Ureter (tissue), 1 donor: ENCODE measurements at places on chromosomes 2 and 18. TPM values are rescaled to one million over a fixed set of nuclear protein-coding genes. Genes with fewer than 3 reads are reported as not detected.

PAX8 gene
- 160 TPM for total RNA-seq

DNA sequence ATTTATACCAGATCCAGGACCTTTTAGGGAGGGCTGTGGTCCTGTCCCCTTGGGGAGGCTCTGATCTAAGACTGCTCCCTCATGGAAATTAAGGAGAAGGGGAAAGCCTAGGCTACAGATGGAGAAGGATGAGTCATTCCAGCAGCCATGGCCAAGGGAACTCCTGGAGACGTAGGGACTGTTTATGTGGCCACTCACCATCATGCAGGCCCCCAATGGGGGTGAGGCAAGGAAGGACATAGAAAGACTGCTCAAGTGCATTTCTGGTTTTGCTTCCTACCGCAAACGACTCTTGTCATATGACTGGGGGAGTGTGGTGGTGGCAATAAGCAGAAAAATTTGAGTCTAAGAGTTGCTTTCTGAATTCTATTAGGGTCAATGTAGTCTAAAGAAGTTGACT is 54.0 kb upstream of the CYP1B1 start:
- DNase-seq = no peak

DNA sequence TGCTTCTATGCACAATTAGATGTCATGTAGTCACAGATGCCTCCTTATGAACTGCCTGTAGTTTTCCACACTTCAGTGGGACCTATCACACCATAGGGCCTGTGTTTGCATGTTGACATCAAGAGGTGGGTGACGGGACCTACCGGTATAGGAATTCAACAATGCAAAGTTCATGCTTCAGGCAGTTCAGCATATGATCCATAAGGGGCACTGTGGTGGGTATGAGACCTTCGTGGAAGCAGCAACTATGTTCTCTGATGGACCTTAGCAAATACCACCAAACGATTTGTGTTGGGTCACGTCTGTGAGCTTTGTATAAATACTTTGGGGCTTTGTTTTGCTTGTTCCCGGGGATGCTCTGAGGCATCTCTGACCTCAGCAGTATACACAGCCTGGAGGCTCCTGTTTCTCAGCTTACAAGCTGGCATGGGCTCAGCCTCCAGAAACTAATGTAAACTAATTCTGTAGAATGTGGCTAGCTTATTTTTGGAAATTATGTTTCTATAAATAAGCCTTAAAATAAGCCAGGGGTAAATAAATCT is 111.6 kb downstream of the DTNA start:
- DNase-seq = no peak

GRCh38 chr2:174350018-174350417 is 15.3 kb downstream of the SP9 start:
- no peak for DNase-seq

GRCh38 chr2:96325041-96325883 is at the start of gene ITPRIPL1:
Gene ITPRIPL1, plus strand, starts transcription at chr2:96325317. Its CDS starts 523 bp downstream, at chr2:96325840.
- no peak for DNase-seq

GRCh38 chr2:211161236-211161635 is 604.8 kb downstream of the CPS1 start:
- no peak for DNase-seq

DNA sequence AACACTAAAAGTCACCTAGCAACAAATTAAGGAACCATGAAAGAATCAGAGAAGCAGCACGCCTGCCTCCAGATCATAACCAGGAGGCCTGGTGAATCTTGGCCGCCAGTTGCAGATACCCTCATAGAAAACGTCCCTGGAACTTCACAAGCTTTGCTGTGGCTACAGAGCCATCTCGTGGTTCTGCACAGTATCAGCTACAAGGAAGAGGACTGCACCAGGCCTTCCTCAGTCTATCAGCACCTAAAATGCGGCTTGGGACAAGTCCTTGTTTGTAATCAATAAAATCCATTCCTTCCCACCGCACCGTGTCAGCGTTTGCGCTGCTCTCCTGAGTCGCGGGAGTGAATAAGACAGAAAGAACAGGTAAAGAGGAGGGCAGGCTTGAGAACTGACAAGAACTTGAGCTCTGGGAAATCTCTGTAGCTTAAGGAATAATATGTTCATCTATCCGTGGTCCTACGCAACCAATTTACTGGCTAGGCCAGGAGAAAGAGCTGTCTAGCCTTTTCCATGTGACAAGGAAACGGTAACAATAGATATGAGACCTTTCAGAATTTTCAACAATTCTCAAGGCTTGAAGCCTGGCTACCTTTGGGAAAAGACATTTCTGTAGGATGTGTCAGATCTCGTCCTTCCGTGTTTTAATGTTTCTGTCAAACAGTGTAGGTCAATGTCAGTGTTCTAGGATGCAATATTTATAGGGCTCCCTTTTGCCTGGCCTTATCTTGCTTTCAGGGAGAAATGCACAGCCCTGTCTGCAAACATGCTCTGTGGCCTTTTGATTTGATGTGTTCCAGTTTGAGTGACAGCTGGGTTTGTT is 128.5 kb upstream of the RAB12 start:
- no peak for DNase-seq

CCDC148 gene
- 3.4 TPM for total RNA-seq

DNA sequence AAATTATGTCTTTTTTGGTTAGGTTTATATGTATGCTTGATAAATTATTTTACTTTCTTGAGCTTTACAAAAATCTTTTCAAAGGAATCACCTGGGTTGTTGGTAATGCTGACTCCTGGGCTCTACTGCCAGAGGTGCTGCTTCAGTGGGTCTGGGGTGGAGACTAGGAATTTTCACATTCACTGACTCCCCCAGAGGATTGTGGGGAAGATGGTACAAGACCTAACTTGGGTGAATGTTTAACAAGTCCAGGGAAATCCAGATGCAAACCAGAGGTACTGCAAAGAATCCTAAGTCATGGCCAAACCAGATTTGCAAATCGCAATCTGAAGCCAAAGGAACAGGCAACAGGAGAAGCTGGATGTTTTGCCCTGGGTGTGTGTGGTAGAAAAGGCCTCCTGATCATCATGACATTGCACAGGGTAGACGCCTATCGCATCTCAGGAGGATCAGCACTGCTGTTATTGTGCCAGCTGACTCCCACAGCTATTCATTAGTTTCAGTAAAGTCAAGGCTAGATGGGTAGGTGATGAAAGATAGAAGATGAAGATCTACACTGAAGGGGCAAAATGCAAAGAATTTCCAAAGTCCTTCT is 185.2 kb downstream of the BARD1 start:
- no peak for DNase-seq

- no peak for DNase-seq
These were observed 148.8 kb downstream of the WDSUB1 start for GRCh38 chr2:159137511-159138241.

GRCh38 chr2:238493880-238494572 is 67.3 kb downstream of the ASB1 start:
- no peak for DNase-seq

DNA sequence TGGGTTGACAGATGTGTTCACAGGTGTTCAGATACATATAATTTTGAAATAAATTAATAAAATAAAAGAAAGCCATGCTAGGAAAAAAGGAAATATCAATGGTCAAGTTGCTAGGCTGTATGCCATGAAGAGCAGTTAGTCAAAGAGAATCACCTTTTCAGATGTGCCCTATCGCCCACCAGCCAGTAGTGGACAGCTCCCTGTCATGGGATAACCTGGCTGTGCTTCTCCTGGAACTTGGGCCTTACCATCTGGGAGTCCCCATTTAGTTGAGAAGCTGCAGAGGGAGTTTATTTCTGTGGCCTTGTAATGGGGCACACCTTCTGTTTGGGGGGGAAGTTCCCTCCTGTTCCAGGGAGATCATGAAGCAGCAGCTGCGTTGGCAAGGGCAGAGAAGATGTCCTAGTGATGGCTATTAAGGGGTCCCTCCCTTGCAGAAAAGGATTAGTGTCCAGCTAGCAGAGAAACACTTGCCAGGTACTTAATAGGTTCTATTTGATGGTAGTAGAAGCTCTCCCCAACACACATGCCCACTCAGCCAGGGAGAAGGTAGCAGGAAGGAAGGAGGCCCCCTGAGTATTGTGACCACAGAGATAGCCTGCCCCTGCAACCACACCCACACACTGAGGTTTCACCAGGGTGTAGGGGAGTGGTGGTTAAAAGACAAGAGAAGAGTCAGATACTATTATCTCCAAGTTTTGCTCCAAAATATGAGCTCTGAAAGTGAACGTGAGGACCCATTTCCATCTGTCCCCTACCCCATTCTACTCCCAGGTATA is 117.7 kb downstream of the B3GNT2 start:
- no peak for DNase-seq

- DNase-seq = no peak
These were observed 150.1 kb upstream of the RIOK3 start for GRCh38 chr18:23302851-23303527.
